DND-41 (cell line): ENCODE measurements at places on chromosomes 5 and 9.

- H3K4me3 ChIP-seq = no peak overlapping the region
- H3K27me3 ChIP-seq = no peaks in the 10 kb centered on the region
- no peaks in the 10 kb centered on the region for H3K4me1 ChIP-seq
- DNase-seq = no peak
- peaks cover 9% of the 10 kb centered on the region; the same call in 1 of the 2 replicates for H3K36me3 ChIP-seq
These were observed 46.2 kb downstream of the ANKRD33B start for GRCh38 chr5:10610058-10610457.

DNA sequence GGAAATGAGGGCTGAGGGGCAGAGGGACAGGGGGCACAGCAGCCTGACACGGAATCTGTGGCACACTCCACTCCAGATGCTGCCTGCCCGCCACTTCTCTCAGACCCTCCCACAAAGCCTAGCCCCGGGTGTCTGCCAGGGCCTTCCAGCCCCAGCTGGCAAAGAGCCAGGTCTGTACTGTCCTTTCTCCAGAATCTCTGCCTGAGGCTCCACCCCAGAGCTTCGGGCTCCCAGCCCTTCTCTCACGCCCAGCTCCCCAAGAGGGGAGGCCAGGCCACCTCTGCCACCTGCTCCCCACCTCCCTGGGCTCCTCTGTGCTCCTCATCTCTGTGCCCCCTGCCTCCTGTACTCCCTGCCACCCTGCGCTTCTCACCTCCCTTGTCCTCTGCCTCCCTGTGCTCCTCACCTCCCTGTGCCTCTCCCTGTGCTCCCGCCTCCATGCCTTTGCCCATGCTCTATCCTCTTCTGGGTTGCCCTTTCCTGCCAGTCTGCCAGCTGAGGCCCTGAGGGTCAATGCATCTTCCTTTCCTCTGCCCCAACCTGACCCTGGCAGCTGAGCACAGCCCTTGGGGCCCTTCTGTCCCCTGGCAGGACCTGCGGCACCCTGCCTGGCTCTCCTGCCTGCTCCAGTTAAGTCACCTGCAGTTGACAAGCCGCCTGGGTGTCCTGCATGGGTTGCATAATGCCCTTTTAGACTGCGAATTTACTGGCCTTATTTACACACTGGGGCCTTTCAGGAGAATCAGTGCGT lies 36.4 kb downstream of the RASGEF1C start:
- H3K36me3 ChIP-seq = no peaks in the 10 kb centered on the region
- no peak for DNase-seq
- no peak overlapping the region for H3K27ac ChIP-seq
- no peaks in the 10 kb centered on the region for H3K27me3 ChIP-seq
- H3K4me3 ChIP-seq = no peak overlapping the region

DNA sequence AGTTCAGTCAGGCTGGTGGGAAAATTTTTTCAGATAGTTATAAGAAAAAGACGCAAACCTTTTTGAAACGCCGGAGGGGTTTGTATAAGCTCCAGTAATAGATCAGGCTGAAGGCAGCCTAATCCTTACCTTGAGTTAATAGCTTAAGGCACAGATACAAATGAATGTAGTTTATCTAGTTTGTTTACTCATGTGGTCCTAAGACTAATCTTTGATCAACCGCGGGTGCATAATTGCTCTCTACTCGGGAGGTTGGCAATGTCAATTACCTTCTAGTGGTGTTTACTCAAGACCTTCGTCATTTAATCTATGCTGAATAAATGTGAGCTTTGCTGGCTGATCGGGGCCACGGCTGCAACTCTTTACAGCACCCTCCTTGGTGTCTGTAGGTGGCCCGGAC lies 665 bp upstream of the INSL4 start:
- no peak overlapping the region for H3K4me3 ChIP-seq
- H3K27me3 ChIP-seq = no peaks in the 10 kb centered on the region

DNA sequence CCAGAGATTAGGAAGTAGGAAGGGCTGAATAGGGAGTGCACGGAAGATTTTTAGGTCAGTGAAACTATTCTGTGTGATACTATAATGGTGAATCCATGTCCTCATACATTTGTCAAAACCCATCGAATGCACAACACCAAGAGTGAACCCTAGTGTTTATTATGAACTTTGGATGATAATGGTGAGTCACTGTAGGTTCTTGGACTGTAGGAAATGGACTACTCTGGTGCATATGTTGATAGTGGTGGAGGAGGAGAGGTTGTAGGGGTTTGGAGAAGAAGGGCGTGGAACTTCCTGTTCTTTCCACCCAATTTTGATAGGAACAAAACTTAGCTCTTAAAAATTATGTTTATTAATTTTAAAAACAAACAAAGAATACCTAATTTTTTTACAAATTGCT lies 14.3 kb downstream of the CTSL start:
- no peak for DNase-seq
- H3K27me3 ChIP-seq = no peaks in the 10 kb centered on the region
- H3K4me3 ChIP-seq = no peak overlapping the region
- no peaks in the 10 kb centered on the region for H3K36me3 ChIP-seq
- H3K4me1 ChIP-seq = no peaks in the 10 kb centered on the region
- H3K27ac ChIP-seq = no peak overlapping the region

- H3K36me3 ChIP-seq = no peaks in the 10 kb centered on the region
- H3K27ac ChIP-seq = no peak overlapping the region
- H3K4me3 ChIP-seq = no peak overlapping the region
- no peak for DNase-seq
- H3K4me1 ChIP-seq = no peaks in the 10 kb centered on the region
These were observed 88.3 kb upstream of the COL5A1 start for GRCh38 chr9:134553061-134553891.
